ENCODE measurements at places on chromosomes 12 and 14. TPM values are rescaled to one million over a fixed set of nuclear protein-coding genes. Genes with fewer than 3 reads are reported as not detected.

ALDH2 gene
- 73.9 TPM for total RNA-seq

KCNH5 gene
- total RNA-seq: not detected

ALDH1L2 gene
- total RNA-seq: 0.55 TPM

KCNC2 gene
- not detected for total RNA-seq

NTF3 gene
- not detected for total RNA-seq

KRT75 gene
- 0.43 TPM for total RNA-seq

RNU4-1 gene
- not detected for total RNA-seq

BCAT1 gene
- 0.81 TPM for total RNA-seq

ARID4A gene
- 8.5 TPM for total RNA-seq

SIX6 gene
- not detected for total RNA-seq

GRCh38 chr14:54667026-54667744 is 100.3 kb downstream of the SAMD4A start:
- no peak for DNase-seq

- no peak for DNase-seq
These were observed 56.4 kb upstream of the RNU6-8 start for GRCh38 chr14:32259368-32260013.

GRCh38 chr14:102545461-102546265 is 36.1 kb upstream of the ANKRD9 start:
- DNase-seq: peak; percentile 13

- no peak for DNase-seq
These were observed 69.6 kb downstream of the CHST11 start for GRCh38 chr12:104526320-104526719.

DNA sequence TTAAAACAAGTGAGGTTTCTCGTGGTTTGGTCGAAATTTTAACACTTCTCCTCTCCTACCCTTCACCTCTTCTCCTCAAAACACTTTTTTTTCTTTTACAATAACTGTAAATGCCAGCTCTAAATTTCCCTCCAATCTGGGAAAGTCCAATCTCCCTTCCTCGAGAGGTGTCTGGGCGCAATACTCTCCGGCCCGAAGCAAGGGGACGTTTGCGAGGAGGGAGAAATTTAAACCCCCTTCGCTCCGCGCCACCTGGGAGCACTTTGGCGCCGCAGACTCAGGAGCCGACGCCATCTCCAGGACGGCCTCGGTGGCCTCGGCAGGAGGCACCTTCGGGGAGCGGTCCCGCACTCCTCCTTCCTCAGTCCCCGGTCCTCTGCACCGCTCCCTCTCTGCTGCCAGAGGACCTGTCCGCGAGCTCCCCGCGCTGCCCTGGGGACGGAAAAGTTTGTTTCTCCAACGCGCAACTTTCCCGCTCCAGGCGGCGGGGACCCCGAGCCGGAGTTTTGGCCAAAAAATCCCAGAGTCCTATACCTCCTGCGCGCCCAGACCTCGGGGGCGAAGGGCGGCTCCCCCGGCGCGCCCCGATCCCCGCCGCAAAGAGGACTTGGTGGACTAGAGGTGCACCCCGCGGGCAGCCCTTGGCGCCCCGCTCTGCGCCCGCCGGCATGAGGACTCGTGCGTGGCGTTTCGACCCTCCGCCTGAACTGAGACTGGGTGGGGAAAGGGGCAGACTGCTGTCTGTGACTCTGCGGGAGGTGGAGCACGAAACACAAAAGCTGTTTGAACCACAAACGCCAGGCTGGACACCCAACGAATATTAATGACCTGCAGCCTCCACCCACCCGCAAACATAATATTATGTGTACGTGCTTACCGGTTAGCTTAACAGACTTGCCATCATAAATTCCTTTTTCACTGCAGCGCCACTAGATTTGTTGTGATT is 95.2 kb upstream of the HMGA2 start:
- no peak for DNase-seq

DNA sequence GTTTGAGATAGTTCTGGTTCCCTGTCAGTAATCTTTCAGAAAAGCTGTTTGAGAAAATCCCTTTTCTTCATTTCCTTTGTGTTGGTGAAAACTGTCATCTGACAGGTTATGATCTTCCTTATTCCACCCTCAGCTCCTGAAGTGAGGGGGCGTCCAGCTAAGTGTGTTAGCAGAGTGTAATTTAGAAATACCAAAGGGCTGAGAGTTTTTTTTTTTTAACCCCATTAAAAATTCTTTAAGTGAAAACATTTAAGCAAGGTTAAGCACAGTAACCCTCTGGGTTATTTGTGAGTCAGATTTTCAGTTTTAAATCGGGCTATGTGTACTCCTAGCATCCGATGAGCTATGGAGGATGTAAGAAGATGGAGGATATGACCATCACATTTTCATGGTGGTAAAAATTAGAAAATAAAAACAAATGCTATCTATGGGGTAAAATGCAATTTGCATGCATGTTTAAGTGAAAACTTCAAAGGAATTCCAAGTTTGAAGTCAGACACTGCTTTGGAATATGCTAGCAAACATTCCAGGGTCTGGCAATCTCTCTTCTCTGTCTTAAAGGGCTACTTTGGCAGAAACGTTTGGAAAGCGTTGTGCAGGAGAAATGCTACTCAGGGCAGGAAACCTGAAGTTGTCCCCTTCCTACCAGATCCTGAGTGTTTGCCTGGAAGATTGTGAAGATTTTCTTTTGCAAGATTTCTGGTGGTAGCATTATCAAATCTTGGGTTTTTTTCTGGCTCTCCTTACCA is 197.0 kb upstream of the PRICKLE1 start:
- no peak for DNase-seq

DNA sequence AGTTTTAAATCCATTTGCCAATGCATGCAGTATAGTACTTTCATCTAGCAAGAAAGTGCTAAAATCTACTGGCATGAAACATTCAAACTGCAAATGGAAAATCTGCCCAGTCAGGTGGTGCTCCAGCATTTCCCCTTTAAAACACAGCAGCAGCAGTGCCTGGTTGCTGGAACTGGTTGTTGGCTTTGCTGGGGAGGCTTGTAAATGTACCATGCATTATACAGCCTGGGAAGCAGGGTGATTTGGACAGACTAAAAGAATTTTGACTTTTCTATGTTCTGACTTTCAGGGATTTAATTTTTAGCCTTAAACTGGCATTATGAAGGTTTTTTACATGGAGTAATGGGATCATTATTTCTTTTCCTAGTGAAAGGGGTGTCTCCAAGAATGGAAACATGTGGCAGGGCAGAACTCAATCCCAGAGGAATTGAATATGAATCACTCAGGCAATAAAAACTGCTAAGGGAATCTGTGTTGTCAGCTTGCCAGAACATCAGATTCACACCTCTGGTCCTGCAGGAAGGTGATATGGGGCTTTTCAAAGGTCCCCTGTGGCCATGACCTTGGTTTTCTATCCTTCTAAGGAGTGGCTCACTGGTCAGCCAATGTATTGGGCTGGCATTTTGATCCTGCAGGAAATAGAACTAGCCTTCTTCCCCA is 9.0 kb upstream of the PAX9 start:
- no peak for DNase-seq

- DNase-seq: peak; percentile 63
These were observed 26.9 kb downstream of the ZDHHC17 start for GRCh38 chr12:76790564-76791552.

GRCh38 chr12:11070999-11071398 is 8.9 kb upstream of the TAS2R46 start:
- DNase-seq: no peak

- DNase-seq: no peak
These were observed 321.3 kb downstream of the AEBP2 start for GRCh38 chr12:19760611-19761010.

- DNase-seq: no peak
These were observed 82.9 kb downstream of the PAPOLA start for GRCh38 chr14:96584907-96585671.

DNA sequence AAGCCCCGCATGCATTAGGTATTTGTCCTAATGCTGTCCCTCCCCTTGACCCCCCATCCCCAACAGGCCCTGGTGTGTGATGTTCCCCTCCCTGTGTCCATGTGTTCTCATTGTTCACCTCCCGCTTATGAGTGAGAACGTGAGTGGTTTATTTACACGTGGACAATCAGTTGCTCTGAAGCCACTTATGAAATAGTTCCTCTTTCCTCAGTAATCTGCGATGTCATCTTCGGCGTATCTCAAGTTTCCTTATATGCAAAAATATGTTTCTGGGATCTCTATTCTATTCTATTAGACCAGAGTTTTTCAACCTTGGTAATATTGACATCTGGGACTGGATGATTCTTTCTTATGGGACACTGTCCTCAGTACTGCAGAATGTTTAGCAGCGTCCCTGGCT is 56.0 kb upstream of the DCD start:
- DNase-seq: no peak

- DNase-seq: no peak
These were observed 119.1 kb upstream of the FAR2 start for GRCh38 chr12:29030006-29030405.

- DNase-seq: no peak
These were observed 21.0 kb downstream of the TMEM116 start for GRCh38 chr12:111991946-111992345.

DNA sequence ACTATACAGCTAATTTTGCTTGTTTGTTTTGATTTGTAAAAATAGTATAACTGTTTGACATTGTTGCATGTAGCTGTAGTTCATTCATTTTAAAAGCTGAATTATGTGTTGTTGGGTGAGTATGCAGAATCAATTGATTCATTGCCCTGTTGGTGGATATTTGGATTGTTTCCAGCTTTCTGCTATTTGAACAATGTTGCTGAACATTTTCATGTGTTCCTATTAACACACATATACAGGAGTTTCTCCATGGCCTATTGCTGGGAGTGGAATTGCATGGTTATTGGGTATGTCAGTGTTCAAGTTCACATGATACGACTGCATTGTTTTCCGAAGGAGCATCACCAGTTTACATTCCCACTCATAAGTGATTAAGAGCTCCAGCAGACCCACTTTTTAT is 75.3 kb downstream of the SRGAP1 start:
- DNase-seq: no peak

DNA sequence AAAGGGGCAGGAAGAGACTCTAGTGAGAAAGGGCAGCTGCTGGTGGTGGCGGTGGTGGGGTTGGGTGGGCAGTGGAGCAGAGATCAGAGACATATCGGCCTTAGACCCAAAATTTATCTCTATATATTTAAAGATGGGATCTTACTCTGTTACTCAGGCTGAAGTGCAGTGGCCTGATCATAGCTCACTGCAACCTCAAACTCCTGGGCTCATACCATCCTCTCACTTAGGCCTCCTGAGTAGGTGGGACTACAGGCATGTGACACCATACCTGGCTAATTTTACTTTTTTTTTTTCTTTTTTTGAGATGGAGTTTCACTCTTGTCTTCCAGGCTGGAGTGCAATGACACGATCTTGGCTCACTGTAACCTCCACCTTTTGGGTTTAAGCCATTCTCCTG is 18.6 kb upstream of the ITGA5 start:
- DNase-seq: no peak

DNA sequence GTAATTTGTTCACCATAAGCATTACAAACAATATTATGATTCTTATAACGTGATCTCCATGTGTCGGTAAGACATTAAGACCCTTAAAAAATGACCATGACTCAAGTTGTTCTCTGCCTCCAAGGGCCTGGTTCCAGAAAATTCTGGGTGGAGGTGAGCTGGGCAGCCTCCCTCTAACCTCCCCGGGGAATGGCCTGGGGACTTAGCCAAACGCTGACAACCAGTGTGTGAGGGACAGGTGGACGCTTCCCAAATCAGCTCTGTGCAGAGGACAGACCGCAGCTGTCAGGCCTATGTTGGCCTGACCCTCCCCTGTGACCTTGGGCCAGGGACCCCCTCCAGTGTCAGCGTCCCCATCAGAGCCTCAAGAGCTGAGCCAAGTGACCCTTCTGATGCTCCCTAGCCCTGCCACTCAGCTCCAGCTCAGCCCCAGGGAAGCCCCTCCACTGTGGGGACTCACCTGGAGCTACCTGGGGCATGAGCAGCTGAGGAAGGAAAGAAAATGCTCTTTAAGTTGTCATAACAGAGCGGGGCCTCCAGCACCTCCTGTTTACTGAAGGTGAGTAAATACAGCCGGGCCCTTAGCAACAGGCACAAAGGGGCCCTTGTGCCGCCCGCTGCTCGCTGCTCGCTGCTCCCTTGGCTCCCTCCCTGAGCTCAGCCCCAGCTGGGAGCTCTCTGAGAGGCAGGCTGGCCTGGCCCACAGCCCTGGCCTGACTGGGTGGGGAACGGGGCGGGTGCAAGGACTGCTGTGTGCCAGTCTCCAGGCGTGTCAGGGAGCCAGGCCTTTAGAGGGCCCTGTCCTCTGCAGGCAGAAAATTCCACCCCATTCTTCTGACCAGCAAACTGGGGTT is 116.6 kb downstream of the CALM1 start:
- peak; percentile 43 for DNase-seq

DNA sequence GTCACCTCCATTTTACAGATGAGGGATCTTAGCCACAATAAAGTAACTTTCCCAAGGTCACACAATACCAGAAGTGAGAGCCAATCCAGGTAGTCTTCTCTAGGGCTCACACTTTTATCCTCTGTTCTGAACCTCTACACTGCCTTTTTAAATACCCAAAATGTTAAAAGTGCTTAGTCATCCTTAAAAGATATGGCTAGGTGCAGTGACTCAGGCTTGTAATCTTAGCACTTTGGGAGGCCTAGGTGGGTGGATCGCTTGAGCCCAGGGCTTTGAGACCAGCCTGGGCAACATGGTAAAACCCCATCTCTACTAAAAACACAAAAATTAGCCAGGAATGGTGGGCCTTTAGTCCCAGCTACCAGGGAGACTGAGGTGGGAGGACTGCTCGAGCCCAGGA is 104.1 kb upstream of the PPP4R3A start:
- DNase-seq: no peak

DNA sequence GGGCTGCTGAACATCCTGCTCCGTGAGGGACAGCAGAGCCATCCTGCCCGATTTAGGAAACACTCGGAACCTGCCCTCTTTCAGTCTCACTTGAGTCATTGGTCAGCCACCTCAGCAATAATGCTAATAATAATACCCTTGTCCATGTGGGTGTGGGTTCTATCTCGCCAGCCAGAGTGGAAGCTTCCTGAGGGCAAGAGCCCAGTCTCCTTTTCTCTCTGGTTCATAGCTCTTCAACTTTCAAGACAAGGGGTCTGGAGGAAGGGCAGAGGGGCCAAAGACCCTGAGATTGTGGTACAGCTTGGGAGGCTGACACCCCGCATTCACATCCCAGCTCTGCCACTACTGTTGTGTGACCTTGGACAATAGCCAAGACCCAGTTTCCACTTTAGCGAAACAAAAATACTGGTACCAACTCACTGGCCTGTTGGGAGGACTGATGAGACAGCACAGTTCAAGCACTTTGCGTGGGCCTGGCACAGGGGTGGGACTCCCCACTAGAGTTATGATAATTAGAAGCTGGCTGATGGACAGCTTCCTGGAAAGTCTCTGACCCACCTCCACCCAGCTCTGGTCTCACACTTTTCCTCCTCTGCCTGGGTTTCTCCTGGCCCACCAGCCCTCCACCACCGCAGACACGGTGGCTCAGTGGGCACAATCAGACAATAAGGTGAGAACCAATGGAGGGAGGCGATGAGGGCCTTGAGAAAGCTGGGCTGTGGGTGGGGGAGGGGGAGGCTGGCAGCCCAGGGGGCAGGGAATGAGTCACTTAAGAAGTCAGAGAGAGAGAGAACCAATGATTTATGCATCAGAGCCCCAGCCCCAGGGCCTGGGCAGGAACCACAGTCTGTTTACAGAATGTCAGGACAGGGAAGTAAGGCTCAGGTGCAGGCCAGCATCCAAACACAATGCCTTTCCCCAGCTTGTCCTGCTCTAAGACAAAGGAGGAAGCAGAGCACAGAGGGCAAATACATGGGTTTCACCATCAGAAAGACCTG is 9.6 kb downstream of the FAIM2 start:
- DNase-seq: no peak

All from G401 (cell line).